ENCODE measurements at places on chromosomes 12 and 14.

GRCh38 chr14:31106768-31107167 is 80.6 kb upstream of the STRN3 start:
- no peak for DNase-seq

- no peak for DNase-seq
These were observed 128.5 kb downstream of the KCNK10 start for GRCh38 chr14:88194531-88194930.

DNA sequence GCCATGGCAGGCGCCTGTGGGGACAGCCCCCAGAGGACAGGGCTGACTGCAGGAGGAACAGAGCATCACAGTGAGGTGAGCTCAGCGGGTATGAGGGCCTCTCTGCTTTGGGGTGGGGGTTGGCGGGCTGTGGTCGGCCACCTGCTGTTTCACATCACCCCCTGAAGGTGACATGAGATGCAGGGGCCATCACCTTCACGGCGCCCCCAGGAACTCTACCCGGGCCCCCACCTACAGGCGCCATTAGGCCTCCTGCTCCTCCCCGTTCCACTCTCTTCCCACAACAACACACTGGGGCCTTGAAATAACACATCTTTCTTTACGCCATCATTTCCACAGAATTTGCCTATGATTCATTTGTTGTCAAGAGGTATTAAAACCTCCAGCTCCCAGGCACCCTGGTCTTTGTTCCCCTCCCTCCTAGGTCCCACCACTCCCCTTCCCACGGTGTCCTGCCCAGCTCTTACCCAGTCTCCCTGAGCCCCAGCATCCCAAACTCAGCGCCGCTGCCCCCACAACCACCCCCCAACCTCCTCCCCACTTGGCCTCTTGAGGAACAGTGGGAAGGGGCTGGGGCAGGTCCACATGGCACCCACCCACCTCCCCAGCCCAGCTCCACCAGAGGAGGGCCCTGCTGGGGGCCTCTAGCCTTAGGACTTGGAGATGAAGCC is 12.7 kb upstream of the HDAC7 start:
- DNase-seq: no peak

DNA sequence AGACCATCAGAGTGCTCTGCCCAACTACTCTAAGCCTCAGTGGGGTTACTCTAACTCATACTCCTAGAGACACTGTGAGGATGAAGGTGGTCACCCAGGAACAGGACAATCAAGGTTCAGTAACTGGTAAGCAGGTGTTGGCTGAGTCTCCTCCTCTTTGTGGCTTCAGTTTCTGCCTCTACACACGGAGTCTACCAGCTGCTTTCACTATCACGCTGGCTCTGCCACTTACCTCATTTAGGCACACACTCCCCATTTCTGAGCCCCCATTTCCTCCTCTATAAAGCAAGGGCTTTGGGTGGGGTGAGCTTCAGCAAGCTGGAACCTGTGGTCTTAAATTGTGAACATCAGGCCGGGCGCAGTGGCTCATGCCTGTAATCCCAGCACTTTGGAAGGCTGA is 7.3 kb upstream of the TCHP start:
- DNase-seq: no peak

DNA sequence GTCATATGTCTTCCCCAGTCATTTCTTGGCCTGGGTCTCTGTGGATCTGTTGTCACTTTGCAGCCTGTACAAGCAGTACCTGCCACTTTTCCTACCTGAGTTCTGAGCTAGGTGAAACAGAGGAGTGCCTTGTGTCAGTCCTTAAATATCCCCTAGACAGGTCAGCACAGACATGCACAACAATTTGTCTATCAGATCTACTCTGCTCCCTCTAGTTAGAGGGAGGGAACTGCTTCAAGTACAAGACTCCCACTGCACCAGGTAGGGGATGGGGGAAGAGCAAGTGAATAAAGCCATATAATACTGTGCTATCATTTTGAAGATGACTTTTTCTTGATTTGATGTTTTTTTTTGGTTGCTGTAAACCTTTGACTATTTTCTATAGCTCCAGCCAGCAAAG is 39.4 kb downstream of the MIPOL1 start:
- no peak for DNase-seq

DNA sequence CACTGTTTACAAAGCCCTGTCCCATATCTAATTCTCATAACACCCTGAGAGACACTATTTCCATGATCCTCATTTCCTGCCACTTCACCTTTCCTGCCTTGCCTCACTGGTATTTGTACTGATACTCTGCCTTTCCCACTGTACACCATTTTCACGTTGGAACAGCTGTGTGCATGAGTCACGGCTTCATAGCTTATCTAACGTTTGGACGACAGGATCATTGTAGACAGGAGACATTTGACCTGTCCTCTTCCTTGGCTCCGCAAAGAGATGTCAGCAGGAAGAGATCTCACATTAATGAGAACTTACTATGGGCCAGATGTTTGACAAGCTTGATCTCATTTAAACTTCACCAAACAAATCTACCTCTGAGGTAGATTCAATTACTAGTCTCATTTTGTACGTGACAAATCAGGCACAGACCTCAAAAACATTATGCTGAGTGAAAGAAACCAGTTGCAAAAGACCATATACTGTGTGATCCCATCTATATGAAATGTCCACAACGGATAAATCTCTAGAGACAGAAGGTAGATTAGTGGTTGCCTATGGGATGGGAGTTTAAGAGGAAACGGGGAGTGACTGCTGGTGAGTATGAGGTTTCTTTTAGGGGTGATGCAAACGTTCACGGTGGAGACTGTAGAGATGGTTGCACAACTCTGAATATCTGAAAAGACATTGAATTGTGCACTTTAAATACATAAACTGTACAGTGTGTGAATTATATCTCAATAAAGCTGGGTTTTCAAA is 71.2 kb downstream of the KCNK13 start:
- DNase-seq: no peak

DNA sequence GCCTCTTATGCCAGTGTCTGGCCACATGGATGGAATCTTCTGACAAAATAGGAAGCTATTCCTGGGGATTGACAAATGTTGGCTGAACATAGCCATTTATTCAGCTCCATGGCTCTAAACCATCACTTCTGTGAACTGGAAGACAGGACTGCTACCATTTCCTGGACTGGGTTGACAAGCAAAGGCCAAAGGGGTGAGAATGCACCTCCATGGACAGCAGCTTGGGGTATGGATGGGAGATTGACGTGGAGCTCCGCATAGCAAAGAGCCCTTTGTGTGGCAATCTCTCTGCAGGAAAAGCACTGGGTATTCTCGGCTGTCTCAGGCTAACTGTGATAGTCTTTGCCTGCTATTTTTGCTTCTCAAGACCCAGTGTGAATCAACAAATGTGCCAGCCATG is 223.0 kb upstream of the EGLN3 start:
- no peak for DNase-seq

DNA sequence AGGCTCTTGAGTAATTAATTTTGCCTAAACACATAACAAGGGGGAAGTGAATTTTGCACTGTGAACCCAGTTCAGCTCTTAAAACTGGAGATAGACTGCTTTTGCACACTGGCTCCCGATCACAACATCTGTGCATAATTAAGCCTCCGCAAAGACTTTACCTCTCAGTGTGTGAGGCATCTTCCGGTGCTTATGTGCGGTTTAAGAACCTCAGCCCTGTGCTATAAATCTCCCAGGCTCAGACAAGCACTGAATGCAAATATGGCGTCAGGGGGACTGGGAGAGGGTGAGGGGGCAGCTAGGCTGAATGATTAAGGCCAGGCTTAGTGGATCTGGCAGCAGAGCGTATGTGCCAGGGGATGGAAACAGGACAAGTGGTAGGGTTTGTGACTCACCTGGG is 103.3 kb downstream of the ADCK1 start:
- DNase-seq: no peak

DNA sequence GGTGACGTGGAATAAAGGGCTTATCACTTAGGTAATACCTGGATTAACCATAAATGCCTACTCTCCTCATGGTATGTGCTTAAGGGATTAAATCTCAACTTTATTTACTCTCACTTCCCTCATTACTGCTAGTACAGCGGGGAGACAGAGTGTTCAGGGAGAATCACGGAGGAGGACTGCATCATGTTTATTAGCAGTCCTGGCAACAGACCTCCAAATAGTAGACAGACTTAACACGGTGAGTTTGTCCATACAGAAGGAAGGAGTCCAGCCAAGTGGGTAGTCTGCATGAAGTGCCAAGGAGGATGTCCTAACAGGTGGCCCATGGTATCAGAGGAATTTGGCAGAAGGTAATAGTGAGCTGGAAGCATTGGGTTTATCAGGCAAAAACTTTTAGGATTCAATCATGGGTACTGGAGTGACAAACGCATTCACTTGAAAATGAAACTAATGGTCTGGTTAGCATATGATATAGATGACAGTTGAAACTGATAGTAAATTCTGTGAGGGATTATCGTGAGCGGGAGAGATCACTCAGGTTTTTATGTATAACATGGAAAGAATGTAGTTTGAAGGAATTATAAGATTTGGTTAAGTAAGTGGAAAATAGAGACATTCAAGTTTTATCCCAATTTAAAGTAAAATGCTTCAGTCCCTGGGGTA is 471.8 kb downstream of the TMEM117 start:
- no peak for DNase-seq
